Caki2 (cell line): ENCODE measurements at places on chromosomes 4 and X. TPM values are rescaled to one million over a fixed set of nuclear protein-coding genes. Genes with fewer than 3 reads are reported as not detected.

The MAGEB1 gene
- not detected in 2 replicates for total RNA-seq

The MAMLD1 gene
- total RNA-seq, result 0.30 and 1.0 TPM in 2 replicates

The DHX15 gene
- total RNA-seq, result 159 and 170 TPM in 2 replicates

GRCh38 chr4:26458157-26458561 is 32.1 kb downstream of the CCKAR start:
- no peak for DNase-seq

- no peak for DNase-seq
These were observed 17.7 kb upstream of the HERC5 start for GRCh38 chr4:88439161-88439760.

- DNase-seq, result no peak
These were observed 151.7 kb upstream of the TBL1X start for GRCh38 chrX:9312922-9313867.

DNA sequence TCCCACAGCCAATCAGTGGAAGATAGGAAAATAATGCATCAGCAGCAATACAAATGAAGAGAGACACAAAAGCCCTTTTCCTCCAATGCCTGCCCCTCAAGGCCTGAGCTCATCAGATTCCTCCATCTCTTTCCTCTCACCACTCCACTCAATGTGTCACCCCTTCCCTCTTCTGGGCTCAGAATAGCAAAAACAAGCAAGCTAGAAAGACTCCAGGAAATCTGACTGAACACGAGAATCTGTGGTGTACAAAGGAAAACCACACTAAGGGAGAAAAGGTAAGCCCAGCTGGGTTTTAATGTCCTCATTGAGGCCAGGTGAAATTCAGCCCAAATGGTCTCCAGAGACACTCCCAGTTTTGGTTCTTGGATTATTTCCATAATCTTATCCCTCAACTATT is 46.3 kb downstream of the ARHGEF9 start:
- no peak for DNase-seq

DNA sequence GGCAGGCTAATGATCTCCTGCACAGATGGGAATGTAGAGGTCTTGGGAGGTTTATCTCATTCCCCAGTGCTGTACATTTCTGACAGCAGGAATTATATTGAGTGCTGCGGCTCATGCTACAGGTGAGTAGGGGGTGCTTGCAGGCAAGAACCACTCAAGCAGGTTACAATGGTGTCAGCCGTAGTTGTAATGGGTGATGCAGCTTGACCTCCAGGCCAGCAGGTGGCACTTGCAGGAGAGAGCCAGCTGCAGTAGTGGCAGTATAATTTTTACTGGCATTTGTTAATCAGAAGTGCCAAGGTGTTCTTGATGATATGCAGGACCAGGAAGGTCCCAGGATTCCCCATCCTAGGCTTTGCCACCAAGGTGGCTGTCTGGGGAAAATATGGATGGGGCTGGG is 759.6 kb upstream of the NDST4 start:
- no peak for DNase-seq

- DNase-seq, result no peak
These were observed 476.9 kb upstream of the SLIT2 start for GRCh38 chr4:19774690-19775256.

- peak; percentile 76 for DNase-seq
These were observed at the start of gene ZCCHC18 for GRCh38 chrX:104112326-104112951. ZCCHC18 (plus strand) TSS chrX:104112523; CDS start chrX:104114112, 1,589 bp downstream.

DNA sequence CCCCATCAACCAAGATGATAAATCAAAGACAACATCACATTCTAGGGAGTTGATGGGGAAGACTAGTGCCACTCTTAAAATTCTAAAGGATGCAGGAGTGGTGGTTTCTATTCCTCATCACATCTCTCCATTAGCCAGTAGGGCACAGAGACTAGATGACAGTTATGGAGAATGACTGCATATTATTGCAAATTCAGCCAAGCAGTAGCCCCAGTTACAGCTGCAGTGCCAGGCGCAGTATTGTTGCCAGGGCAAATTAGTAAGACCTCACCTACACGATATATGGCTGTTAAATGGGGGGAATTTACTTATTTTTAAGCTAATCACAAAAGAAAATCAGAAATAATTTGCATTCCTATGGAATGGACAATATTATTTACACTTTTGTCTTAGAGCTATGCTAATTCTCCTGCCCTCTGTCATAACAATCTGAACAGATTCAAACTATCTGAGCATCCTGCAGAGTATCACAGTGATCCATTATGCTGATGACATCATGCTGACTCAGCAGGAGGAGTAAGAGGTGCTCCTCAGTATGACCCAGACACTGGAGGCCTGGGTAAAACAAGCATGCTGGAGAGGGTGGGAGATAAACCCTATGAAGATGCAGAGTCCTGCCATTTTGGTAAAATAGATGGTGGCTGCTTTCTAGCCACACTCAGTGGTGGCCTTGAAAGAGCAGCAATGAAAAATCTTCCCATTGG is 24.7 kb downstream of the ETNPPL start:
- peak; percentile 2 for DNase-seq
